ENCODE measurements at places on chromosomes 16 and 17. TPM values are rescaled to one million over a fixed set of nuclear protein-coding genes. Genes with fewer than 3 reads are reported as not detected.
A peak's percentile ranks its signal among the peaks of the same experiment; 100 is the strongest.

DNA sequence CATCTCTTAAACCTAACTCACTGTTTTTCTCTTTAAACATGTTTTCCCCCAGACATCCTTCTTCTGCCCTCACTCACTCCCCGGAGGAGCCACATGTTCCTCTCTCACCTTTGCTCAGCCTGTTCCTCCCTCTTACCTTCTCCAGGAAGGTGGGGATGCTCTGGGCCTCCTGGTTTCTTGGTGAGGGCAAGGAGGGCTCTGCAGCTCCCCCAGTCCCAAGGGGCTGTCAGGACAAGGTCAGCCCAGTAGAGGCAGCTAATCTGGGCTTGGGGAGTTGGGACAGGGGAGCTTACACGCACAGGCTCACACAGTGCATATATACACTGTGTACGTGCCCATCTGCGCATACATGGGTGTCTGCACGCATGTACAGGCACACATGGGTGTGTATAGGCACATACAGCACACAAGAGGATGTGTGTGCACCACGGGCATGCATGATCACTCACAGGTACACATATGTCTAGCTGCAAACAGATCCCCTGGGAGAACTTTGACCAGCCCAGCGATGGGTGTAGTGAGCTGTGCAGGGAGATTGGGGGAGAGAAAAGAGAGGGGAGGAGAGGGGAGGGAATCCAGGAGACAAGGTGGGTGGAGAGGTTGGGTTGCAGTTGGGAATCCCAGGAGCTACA is 28.6 kb upstream of the SPNS3 start:
- DNase-seq: no peak
- no peak overlapping the region for H3K27ac ChIP-seq
- no peak overlapping the region for H3K4me3 ChIP-seq
- H3K36me3 ChIP-seq: no peaks in the 10 kb centered on the region
- peaks cover 20% of the 10 kb centered on the region for H3K4me1 ChIP-seq
- no peaks in the 10 kb centered on the region for H3K27me3 ChIP-seq

- H3K27ac ChIP-seq: no peak overlapping the region
- H3K4me1 ChIP-seq: no peaks in the 10 kb centered on the region
- no peak for DNase-seq
- no peak overlapping the region for H3K4me3 ChIP-seq
Observed at GRCh38 chr17:80872001-80872500, 119.6 kb upstream of the CHMP6 start.

Gene GALNS
- 9.3 TPM for polyA plus RNA-seq

Gene TMEM92
- polyA plus RNA-seq: 2.7 TPM

DNA sequence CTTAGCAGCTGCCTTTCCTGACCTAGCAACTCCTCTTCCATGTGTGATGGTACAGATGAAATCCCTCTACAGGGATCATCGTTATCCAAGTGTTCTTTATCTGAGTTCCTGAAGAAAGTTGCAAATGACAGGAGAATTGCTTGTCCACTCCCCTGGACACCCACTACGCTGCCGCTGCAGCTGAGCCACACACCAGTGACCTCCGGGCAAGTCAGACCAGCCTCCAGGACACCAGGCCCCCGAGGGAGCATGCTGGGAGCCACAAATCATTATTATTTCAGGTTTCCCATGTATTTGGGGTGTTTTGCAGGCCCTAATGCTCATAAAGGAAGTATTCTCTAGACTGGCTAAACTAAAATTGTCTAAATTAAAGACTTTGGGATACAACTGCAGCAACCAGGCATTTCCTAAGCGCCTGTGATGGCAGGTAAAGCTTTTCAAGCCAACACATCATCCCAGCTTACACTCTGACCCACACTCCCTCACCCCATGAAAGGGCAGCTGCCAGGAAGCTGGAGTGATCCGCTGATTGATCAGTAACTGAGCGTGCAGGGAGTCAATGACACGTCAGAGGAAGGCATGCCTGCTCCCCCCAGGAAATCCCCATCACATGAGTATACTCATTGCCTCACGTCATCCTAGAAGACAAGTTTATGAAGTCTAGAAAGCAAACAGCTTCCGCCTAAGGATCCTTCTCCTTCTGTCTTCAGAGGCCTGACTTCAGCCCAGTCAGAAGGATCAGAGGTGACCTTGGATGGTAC is 14.4 kb downstream of the FA2H start:
- DNase-seq: no peak
- H3K27ac ChIP-seq: no peak overlapping the region
- H3K4me1 ChIP-seq: no peaks in the 10 kb centered on the region
- no peaks in the 10 kb centered on the region for H3K27me3 ChIP-seq
- H3K36me3 ChIP-seq: no peaks in the 10 kb centered on the region
- no peak overlapping the region for H3K4me3 ChIP-seq

Gene STX1B
- polyA plus RNA-seq: 0.55 TPM

GRCh38 chr17:80892900-80893603 is 98.6 kb upstream of the CHMP6 start:
- peaks cover 7% of the 10 kb centered on the region for H3K36me3 ChIP-seq
- DNase-seq: peak; percentile 97
- peaks cover 34% of the 10 kb centered on the region for H3K4me1 ChIP-seq
- H3K27ac ChIP-seq: peak overlapping the region; percentile 99
- no peak overlapping the region for H3K4me3 ChIP-seq

GRCh38 chr16:55062442-55062841 is 131.8 kb downstream of the IRX5 start:
- H3K4me3 ChIP-seq: no peak overlapping the region
- no peaks in the 10 kb centered on the region for H3K4me1 ChIP-seq
- no peak for DNase-seq
- peaks cover 13% of the 10 kb centered on the region for H3K27me3 ChIP-seq

DNA sequence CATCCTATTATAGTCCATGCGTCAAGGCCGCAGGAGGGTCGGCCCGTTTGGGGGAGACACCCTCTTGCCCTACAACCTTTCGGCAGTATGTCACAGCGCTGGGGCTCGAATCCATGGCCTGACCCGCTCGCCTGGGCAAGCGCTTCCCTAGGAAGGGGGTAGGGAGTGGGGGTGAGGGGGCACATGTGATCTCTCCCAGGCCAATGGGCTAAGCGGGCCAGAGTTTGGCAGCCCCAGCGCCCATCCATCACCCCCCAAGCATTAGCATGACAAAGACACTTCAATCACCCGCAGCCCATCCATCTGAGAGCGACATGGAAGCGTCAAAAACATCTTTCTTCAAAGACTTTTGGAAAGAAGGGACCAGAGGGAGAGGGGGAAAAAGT is at the start of gene HOXB1:
Gene HOXB1, minus strand, starts transcription at position 125 of the 386 bp plus-strand sequence. Its CDS starts 107 bp downstream, at position 18.
- H3K4me1 ChIP-seq: peaks cover 11% of the 10 kb centered on the region
- H3K4me3 ChIP-seq: no peak within 1 kb of the TSS
- H3K27ac ChIP-seq: no peak within 1 kb of the TSS

Gene CLEC18A
- polyA plus RNA-seq: 0.08 TPM

Gene CDH1
- polyA plus RNA-seq: 378 TPM

Gene TMEM204
- 1.0 TPM for polyA plus RNA-seq

DNA sequence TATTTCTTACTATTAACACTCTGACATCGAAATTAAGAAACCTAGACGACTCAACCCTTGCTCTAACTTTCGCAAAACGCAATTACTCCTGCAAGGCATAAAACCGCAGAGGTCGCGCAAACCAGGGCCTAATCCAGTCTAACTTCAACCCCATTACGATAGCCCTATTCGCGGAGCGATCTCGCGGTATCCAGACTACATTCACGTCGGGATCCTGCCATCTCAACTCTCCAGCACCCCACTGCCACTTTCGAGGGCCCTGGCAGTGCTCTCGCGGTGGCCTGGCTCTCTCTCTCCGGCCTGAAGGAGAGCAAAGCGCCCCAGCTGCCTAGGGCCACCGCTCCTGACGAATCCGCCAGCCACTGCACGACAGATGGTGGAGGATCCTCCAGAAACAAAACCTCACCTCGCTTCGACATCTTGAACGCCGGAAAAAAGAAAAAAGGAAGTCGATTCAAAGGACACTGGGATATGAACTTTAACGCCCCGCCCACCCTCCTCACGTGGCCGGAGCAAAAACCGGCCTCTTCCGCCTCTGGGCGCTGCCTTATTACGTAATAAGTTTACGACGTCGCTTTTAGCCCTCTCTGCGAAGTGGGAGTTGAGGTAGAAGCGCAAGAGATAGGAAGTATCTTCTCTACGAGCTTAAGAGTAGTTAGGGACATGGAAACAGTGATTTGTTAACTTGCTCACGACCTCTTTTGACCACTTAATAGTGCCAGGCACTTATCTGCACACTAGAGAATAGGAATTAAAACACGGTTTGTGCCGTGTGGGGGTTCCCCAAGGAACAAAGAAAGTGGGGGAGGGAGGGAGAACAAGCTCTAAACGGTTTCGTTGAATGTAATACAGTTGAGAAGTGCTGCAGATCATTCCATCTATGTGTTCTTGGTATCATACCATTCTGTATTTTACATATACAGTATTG is at the start of gene RPL23:
Gene RPL23, minus strand, starts transcription at position 430 of the 928 bp plus-strand sequence. Its CDS starts 11 bp downstream, at position 419.
- DNase-seq: no peak
- H3K27ac ChIP-seq: peak within 1 kb of the TSS; percentile 90
- peaks cover 16% of the 10 kb centered on the region for H3K36me3 ChIP-seq
- H3K4me3 ChIP-seq: peak within 1 kb of the TSS; percentile 100

DNA sequence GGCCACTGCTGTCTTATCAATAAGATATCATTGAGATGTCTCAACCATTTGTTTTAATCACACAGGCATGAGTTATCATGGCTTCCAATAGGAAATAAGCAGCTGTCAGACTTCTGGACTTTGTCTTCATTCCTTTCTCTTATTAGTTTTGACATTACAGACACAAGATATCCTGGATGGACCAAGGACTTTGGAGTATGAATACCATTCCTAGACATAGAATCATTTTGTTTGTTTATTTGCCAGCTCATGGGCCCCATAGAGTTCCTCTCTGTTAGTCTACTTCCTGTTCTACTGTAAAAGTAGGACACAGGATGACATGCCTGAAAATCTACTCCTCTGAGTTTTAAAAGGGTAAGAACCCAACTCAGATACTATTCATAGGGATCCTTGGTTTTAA is 77.7 kb upstream of the KCNJ16 start:
- H3K27me3 ChIP-seq: no peaks in the 10 kb centered on the region
- H3K4me3 ChIP-seq: no peak overlapping the region
- DNase-seq: no peak
- no peaks in the 10 kb centered on the region for H3K36me3 ChIP-seq
- no peak overlapping the region for H3K27ac ChIP-seq
- no peaks in the 10 kb centered on the region for H3K4me1 ChIP-seq

Gene ACD
- 16.7 TPM for polyA plus RNA-seq

Gene NUDT7
- polyA plus RNA-seq: 8.8 TPM

Gene HNF1B
- polyA plus RNA-seq: not detected

DNA sequence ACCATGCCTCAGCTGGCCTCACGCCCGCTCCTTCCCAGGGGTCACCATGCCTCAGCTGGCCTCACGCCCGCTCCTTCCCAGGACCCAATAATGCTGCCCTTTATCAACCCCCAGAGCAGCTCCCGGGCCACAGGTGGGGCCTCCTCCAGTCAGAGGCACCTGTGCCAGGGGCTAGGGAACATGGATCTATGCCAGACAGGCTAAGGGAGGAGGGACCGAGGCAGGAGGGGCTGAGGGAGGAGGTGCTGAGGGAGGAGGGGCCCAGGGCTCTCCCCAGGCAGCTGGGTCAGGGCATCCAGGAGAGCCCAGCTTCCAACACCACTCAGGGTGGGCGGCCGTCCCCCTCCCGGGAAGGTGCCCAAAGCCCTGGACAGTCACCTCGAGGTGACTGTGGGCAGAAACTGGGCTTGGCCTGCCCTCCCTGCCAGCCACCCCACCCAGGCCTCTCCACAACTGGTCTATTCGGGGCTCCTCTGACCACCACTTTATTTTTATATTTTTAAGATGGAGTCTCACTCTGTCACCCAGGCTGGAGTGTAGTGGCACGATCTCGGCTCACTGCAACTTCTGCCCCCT is 19.4 kb downstream of the UTS2R start:
- no peaks in the 10 kb centered on the region for H3K4me1 ChIP-seq
- H3K4me3 ChIP-seq: no peak overlapping the region
- peaks cover 22% of the 10 kb centered on the region for H3K27me3 ChIP-seq
- H3K27ac ChIP-seq: no peak overlapping the region

Gene SLX1B
- 8.0 TPM for polyA plus RNA-seq

- H3K27me3 ChIP-seq: no peaks in the 10 kb centered on the region
- no peak overlapping the region for H3K27ac ChIP-seq
- no peak overlapping the region for H3K4me3 ChIP-seq
- no peaks in the 10 kb centered on the region for H3K36me3 ChIP-seq
- H3K4me1 ChIP-seq: peaks cover 8% of the 10 kb centered on the region
Observed at GRCh38 chr17:42891539-42892152, 9.0 kb upstream of the G6PC1 start.

GRCh38 chr16:52494145-52494544 is 52.8 kb downstream of the TOX3 start:
- no peak for DNase-seq
- H3K27ac ChIP-seq: no peak overlapping the region
- H3K4me3 ChIP-seq: no peak overlapping the region
- H3K4me1 ChIP-seq: no peaks in the 10 kb centered on the region
- H3K36me3 ChIP-seq: no peaks in the 10 kb centered on the region

DNA sequence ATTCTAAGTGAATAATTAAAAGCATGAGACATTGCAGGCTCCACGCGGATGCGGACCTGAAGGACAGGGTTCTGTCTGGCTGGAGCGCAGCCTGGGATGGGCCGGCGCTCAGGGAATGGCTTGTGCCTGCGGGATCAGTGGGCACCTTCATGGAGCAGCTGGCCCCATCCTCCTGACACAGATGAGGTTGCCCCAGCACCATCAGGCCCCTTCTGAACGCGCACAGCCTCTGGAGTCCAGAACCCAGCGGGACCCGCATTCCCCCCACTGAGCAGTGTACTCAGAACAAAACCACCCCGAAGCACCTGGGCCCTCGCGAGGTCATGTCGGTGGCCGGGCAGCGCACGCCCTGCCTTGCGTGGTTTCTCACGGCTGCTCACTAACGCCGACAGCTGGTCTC is 70.5 kb upstream of the CHMP6 start:
- no peak for DNase-seq
- no peak overlapping the region for H3K27ac ChIP-seq
- no peak overlapping the region for H3K4me3 ChIP-seq
- no peaks in the 10 kb centered on the region for H3K4me1 ChIP-seq
- H3K27me3 ChIP-seq: no peaks in the 10 kb centered on the region

Gene FOXJ1
- 0.02 TPM for polyA plus RNA-seq

GRCh38 chr17:19359856-19360255 is 2.7 kb downstream of the B9D1 start:
- H3K27me3 ChIP-seq: no peaks in the 10 kb centered on the region
- H3K4me3 ChIP-seq: no peak overlapping the region
- H3K36me3 ChIP-seq: no peaks in the 10 kb centered on the region
- H3K4me1 ChIP-seq: peaks cover 12% of the 10 kb centered on the region
- DNase-seq: no peak

DNA sequence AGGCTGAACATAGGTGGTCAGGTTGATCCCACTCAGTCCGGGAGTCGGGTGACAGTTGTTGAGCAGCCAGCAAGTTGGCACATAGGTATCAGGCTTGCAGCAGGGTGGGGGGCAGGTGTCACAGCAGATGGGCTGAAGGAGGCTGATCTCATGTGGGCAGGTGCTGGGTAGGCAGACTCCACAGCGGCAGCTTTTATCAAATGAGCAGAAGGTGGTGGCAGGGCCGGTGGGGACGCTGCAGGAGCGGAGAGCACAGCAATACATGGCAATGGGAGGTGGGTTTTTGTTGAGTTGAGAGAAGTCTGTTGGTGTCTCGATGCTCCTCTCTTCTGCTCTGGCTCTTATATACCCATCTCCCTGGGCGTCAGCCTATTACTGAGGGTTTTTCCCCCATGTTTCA is at the start of gene KRTAP3-1:
Gene KRTAP3-1, minus strand, starts transcription at position 318 of the 400 bp plus-strand sequence. Its CDS starts 54 bp downstream, at position 264.
- H3K36me3 ChIP-seq: no peaks in the 10 kb centered on the region
- H3K27me3 ChIP-seq: no peaks in the 10 kb centered on the region
- no peaks in the 10 kb centered on the region for H3K4me1 ChIP-seq
- no peak for DNase-seq
- H3K27ac ChIP-seq: no peak within 1 kb of the TSS

Gene CDT1
- polyA plus RNA-seq: 1.0 TPM

GRCh38 chr16:14337303-14338191 is 266.4 kb downstream of the MRTFB start:
- peaks cover 5% of the 10 kb centered on the region for H3K4me1 ChIP-seq
- no peak overlapping the region for H3K4me3 ChIP-seq
- no peaks in the 10 kb centered on the region for H3K27me3 ChIP-seq
- DNase-seq: no peak
- no peaks in the 10 kb centered on the region for H3K36me3 ChIP-seq
